ENCODE measurements at places on chromosomes 6 and 20.

DNA sequence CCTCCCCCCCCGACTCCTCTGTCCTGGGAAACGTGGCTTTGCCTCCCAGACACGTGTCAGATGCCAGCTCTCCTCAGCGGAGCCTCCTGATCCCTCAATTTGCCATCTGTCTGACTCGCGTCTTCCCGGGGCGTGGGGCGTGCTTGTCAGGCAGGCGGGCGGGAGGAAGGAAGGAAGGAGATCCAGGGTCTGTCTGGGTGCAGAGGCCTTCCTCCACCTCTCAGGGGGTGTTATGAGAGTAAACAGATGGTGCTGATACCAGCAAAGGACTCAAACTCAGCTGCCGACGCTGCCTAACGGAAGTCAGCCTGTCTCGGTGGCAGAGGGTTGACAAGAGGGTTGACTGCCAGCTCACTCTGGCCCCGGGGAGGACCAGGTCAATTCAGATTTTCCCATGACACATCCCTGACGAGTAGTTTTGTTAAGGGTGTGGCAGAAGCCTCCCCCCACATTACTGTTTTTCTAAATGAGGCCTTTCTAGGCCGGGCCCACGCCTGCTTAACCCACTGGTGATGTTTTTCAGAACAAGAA is 17.0 kb downstream of the UQCC2 start:
- H3K4me1 ChIP-seq: peaks cover 44% of the 10 kb centered on the region
- no peak overlapping the region for H3K4me3 ChIP-seq
- no peaks in the 10 kb centered on the region for H3K27me3 ChIP-seq
- peak overlapping the region; percentile 65 for H3K27ac ChIP-seq
- DNase-seq: peak; percentile 72

DNA sequence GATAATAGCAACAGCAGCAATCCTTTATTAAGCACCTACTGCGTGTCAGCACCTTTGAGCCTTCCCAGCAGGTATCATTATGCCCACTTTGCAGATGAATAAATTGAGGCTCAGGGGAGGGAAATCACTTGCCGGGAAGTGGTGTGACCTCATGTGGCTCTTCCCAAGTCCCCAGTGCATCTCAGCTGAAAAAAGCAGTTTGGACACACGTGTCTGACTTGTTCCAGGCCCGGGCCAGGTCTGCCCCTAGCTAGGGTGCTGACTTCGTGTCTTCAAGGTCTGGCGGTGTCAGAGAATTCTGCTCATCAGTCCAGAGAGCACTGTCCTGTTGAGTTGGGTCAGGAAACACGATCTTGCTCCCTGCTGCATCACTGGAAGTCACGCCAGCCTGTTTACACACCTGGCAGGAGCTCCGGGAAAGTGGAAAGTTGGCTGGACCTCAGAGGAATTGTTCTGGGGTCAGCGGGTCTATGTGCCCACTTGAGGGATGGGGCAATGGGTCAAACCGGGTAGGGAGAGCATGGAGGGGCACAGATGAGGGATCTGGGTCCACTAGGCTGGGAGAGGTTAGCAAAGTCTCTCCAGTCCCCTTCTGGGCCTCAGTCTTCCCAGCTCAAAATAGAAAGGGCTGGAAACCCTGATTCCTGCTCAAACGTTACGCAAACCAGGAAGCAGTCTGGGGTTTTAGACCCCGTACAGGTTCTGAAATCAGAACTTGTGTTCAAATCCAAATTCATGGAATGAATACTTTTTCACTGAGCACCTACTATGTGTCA is 10.5 kb downstream of the SLC13A3 start:
- peaks cover 8% of the 10 kb centered on the region for H3K27me3 ChIP-seq
- H3K4me3 ChIP-seq: no peak overlapping the region
- H3K4me1 ChIP-seq: no peaks in the 10 kb centered on the region

- H3K4me3 ChIP-seq: no peak overlapping the region
- no peak overlapping the region for H3K27ac ChIP-seq
- H3K36me3 ChIP-seq: no peaks in the 10 kb centered on the region
- peaks cover 11% of the 10 kb centered on the region for H3K4me1 ChIP-seq
Observed at GRCh38 chr6:22068561-22069305, 228.1 kb downstream of the PRL start.

DNA sequence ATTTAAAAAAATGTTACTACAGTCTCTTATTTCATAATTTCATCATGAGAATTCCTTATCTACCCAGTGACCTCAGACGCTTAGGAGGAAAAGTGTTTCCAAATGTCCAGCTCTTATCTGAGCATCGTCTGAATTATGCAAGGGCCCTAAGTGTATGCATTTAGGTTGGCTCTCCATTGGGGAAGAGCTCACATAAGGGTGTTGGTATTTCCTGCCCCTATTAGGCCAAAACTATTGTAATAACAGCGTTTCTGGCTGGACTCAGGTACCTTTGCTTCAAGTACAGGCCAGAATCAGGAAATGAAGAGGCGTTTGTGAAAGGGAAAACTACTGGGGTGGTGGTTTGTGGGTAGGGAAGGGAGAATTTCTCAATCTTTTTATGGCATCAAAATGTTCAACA is 40.4 kb upstream of the SGK1 start:
- no peak overlapping the region for H3K27ac ChIP-seq
- H3K4me1 ChIP-seq: no peaks in the 10 kb centered on the region
- no peak for DNase-seq
- no peak overlapping the region for H3K4me3 ChIP-seq
- H3K27me3 ChIP-seq: no peaks in the 10 kb centered on the region
- H3K36me3 ChIP-seq: no peaks in the 10 kb centered on the region

GRCh38 chr6:13870214-13870830 is 54.4 kb upstream of the RNF182 start:
- no peaks in the 10 kb centered on the region for H3K27me3 ChIP-seq
- no peak overlapping the region for H3K27ac ChIP-seq
- no peaks in the 10 kb centered on the region for H3K36me3 ChIP-seq
- no peak for DNase-seq

GRCh38 chr6:152273638-152274037 is 363.5 kb downstream of the SYNE1 start:
- H3K36me3 ChIP-seq: no peaks in the 10 kb centered on the region
- no peak overlapping the region for H3K4me3 ChIP-seq
- DNase-seq: no peak
- H3K27me3 ChIP-seq: no peaks in the 10 kb centered on the region
- no peak overlapping the region for H3K27ac ChIP-seq

GRCh38 chr20:58585753-58586540 is 65.1 kb upstream of the STX16 start:
- no peaks in the 10 kb centered on the region for H3K27me3 ChIP-seq
- DNase-seq: no peak
- H3K4me3 ChIP-seq: no peak overlapping the region
- H3K27ac ChIP-seq: no peak overlapping the region

DNA sequence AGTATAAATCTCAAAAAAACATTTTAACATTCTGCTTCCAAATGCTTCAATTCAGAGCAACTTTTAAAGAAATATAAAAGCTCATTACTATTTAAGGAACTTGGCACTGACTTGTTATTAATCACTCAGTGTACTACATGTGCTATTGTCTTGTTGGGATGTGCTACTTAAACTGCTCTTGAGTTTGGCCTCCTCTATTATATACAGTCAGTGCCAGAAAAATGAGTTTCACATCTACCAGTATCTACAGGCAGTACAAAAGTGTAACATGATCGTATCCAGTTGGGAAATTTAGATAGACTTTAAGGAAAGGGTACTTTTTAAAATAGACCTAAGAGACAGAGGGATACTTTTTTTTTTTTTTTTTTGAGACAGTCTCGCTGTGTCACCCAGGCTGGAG is 627.3 kb upstream of the SLC35B3 start:
- H3K4me1 ChIP-seq: no peaks in the 10 kb centered on the region
- no peaks in the 10 kb centered on the region for H3K36me3 ChIP-seq
- no peaks in the 10 kb centered on the region for H3K27me3 ChIP-seq
- DNase-seq: no peak
- no peak overlapping the region for H3K27ac ChIP-seq

GRCh38 chr6:129672341-129672682 is 37.7 kb downstream of the ARHGAP18 start:
- DNase-seq: no peak
- no peaks in the 10 kb centered on the region for H3K36me3 ChIP-seq
- no peak overlapping the region for H3K4me3 ChIP-seq

GRCh38 chr20:10064611-10065010 is 29.8 kb downstream of the ANKEF1 start:
- H3K4me3 ChIP-seq: no peak overlapping the region
- no peaks in the 10 kb centered on the region for H3K36me3 ChIP-seq
- no peaks in the 10 kb centered on the region for H3K27me3 ChIP-seq
- no peak for DNase-seq
- no peak overlapping the region for H3K27ac ChIP-seq
- H3K4me1 ChIP-seq: no peaks in the 10 kb centered on the region

- H3K27me3 ChIP-seq: no peaks in the 10 kb centered on the region
- DNase-seq: no peak
- peaks cover 2% of the 10 kb centered on the region for H3K36me3 ChIP-seq
- H3K4me3 ChIP-seq: no peak overlapping the region
Observed at GRCh38 chr20:31559704-31560093, 45.4 kb upstream of the ID1 start.

- no peaks in the 10 kb centered on the region for H3K4me1 ChIP-seq
- DNase-seq: no peak
- no peaks in the 10 kb centered on the region for H3K27me3 ChIP-seq
- H3K27ac ChIP-seq: no peak overlapping the region
- H3K4me3 ChIP-seq: no peak overlapping the region
Observed at GRCh38 chr6:105468850-105469249, 66.0 kb upstream of the PREP start.

DNA sequence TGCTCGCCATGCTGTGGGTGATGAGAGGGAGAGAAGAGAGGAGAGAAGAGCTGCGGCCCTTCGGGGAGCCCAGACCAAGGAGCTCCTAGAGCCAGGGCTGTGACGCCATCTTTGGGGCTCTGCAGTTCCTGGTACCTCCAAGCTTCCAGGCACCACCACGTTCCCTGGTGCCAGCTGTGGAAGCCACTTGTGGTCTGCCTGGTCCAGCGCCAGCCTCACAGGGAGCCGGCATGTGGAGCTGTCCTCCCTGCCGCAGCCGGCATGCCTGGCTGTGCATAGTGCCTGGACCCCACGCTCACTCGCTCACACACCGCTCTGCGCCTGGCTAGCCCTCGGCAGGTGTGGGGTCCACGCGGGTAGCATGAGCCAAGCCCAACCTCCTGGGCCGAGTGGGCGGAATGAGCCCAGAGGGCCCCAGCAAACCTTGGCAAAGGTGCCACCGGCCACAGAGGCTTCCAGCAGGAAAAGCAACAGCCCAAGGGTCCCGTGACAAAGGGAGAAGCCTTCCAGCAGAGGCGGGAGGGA is 19.3 kb upstream of the CHRNA4 start:
- H3K36me3 ChIP-seq: no peaks in the 10 kb centered on the region
- no peak overlapping the region for H3K4me3 ChIP-seq
- no peaks in the 10 kb centered on the region for H3K27me3 ChIP-seq
- H3K27ac ChIP-seq: no peak overlapping the region
- H3K4me1 ChIP-seq: no peaks in the 10 kb centered on the region
